ENCODE measurements at places on chromosomes 12 and 14. TPM values are rescaled to one million over a fixed set of nuclear protein-coding genes. Genes with fewer than 3 reads are reported as not detected.

The PMCH gene
- total RNA-seq = not detected

DNA sequence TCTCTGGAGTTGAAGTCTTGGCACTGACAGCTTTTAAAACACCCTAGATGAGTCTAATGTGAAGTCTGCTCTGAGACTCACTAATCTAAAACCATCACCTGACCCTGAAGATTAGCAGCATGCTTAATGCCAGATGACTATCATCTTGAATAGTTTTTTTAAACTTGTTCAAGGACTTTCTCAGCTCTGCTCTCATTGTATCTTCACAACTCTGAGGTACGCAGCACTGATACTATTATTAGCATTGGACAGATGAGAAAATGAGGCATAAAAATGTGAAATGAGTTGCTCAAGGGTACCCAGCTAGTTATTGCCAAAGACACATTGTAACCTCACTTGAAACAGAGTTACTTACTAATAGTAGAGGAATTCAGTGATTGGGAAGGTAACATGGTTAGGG, 4.8 kb downstream of the SLC38A1 start:
- no peak overlapping the region for H3K27ac ChIP-seq
- no peaks in the 10 kb centered on the region for H3K4me1 ChIP-seq
- no peak overlapping the region for H3K4me3 ChIP-seq
- no peak for DNase-seq

The SIX6 gene
- not detected for total RNA-seq

The PLEKHG7 gene
- total RNA-seq = 0.26 TPM

DNA sequence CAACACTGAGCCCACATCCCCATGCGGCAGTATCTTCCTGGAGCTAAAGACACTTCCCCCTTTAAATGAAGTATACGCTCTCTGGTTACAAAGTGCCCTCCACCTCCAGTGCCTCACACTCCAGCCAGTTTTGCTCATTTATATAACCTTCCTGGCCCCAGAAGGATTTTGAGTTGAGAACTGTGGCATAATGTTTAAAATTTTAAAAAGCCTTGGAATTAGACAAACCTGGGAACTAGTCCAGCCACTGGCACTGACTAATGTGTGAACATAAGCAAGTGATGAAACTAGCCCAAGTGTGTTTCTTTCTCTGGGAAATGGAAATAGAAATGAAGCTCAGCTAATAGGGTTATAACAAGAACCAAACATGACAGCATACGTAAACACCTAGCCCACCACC, 723.7 kb upstream of the USP15 start:
- no peak overlapping the region for H3K4me3 ChIP-seq
- H3K36me3 ChIP-seq = no peaks in the 10 kb centered on the region
- H3K4me1 ChIP-seq = no peaks in the 10 kb centered on the region
- no peaks in the 10 kb centered on the region for H3K27me3 ChIP-seq

GRCh38 chr12:31324845-31325523, 966 bp downstream of the SINHCAF start:
- no peaks in the 10 kb centered on the region for H3K4me1 ChIP-seq
- DNase-seq = peak; percentile 59
- peak overlapping the region; percentile 97 for H3K27ac ChIP-seq
- H3K36me3 ChIP-seq = no peaks in the 10 kb centered on the region
- no peaks in the 10 kb centered on the region for H3K27me3 ChIP-seq

GRCh38 chr12:9404469-9405260, 196.5 kb upstream of the PZP start:
- H3K27me3 ChIP-seq = no peaks in the 10 kb centered on the region
- peak; percentile 34 for DNase-seq
- H3K36me3 ChIP-seq = no peaks in the 10 kb centered on the region
- H3K4me1 ChIP-seq = no peaks in the 10 kb centered on the region
- H3K4me3 ChIP-seq = no peak overlapping the region

DNA sequence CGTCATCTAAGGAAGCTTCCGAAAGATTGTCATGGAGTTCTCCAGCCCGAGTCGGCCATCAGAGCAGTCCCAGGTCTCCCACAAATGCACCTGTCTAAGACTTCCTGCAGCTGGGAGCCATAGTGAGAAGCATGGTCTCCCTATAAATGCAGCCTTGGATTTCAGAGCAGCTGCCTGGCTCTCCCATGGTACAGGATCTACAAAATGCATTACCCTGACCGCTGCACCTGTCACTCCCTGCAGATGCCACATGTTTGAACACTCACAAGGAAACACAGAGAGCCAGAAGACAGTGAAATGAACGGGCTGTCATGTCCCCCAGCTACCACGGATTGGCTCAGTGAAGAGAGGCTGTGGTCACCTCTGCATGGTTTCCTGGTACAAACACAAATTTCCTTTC, 702.7 kb downstream of the MED13L start:
- H3K27me3 ChIP-seq = no peaks in the 10 kb centered on the region
- no peak overlapping the region for H3K27ac ChIP-seq
- no peaks in the 10 kb centered on the region for H3K4me1 ChIP-seq
- no peak for DNase-seq
- H3K36me3 ChIP-seq = no peaks in the 10 kb centered on the region
- H3K4me3 ChIP-seq = no peak overlapping the region

GRCh38 chr14:24235804-24236688, 3.3 kb downstream of the GMPR2 start:
- no peaks in the 10 kb centered on the region for H3K4me1 ChIP-seq
- no peaks in the 10 kb centered on the region for H3K36me3 ChIP-seq
- H3K27me3 ChIP-seq = no peaks in the 10 kb centered on the region
- no peak for DNase-seq
- H3K4me3 ChIP-seq = no peak overlapping the region

The LMNTD1 gene
- total RNA-seq = 6.6 TPM

The SYCP3 gene
- total RNA-seq = not detected

The PRIM1 gene
- not detected for total RNA-seq

The ANKRD9 gene
- total RNA-seq = 16.5 TPM

DNA sequence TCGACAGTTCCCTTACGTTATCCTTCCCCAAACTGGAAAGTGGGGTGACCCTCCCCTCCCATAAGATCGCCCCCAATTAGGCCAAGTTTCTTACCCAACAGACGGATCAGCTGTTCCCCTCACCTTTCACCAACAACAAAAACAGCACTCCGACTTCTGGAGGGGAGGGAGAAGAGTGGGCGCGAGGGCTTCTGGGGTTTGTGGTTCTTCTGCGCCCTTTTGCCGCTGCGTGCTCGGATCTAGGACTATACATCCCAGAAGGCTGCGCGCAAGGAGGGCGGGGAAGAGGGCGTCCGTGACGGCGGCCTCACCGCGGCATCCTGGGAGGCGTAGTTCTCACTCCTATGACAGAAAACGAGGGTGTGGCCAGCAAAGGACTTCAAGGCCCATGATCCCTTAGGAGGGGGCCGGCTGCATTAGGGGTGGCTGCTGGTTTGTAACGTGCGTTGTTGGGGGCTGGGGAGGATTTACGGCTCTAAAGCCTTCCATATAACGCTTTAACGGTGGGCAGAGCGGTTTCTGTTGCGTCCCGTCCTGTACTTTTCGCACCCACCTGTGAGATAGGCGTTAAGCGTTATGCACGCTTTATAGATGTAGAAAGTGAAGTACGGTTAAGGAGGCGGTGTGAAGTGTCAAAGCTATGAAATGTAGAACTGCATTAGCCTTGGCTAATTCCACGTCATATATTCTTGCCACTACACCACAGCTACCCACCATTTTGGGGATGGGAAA, at the start of gene CALCOCO1:
Gene CALCOCO1, minus strand, starts transcription at position 143 of the 732 bp plus-strand sequence. CDS start 2,210 bp downstream, outside the sequence.
- no peaks in the 10 kb centered on the region for H3K27me3 ChIP-seq
- H3K27ac ChIP-seq = peak within 1 kb of the TSS; percentile 56
- no peaks in the 10 kb centered on the region for H3K4me1 ChIP-seq
- peak; percentile 97 for DNase-seq
- no peaks in the 10 kb centered on the region for H3K36me3 ChIP-seq

The KRT72 gene
- not detected for total RNA-seq

- H3K27me3 ChIP-seq = no peaks in the 10 kb centered on the region
- H3K4me3 ChIP-seq = no peak overlapping the region
- DNase-seq = no peak
- H3K4me1 ChIP-seq = no peaks in the 10 kb centered on the region
- no peak overlapping the region for H3K27ac ChIP-seq
- no peaks in the 10 kb centered on the region for H3K36me3 ChIP-seq
Measured at GRCh38 chr12:68013181-68013580, 23.9 kb downstream of the IFNG-AS1 start.

The LRTM2 gene
- not detected for total RNA-seq

The CLMN gene
- 17.7 TPM for total RNA-seq

DNA sequence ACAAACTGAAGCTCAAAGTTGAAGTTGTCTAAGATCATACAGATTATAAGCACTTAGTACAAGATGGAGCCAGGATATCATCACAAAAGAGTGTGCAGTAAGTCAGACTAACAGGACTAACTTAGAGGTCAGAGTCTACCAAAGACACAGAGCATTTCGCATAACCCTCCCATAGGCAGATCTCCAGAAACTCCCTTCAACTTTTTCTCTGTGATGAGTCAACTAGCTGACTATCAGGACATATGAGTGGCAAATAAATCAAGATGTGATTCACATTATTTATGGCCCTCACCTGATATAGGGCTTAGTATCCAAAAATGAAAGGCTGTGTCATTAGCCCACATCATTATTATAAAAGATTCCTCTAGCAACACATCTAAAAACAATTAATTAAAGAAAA, 484.6 kb downstream of the GALC start:
- no peak overlapping the region for H3K4me3 ChIP-seq
- peak overlapping the region; percentile 55 for H3K27ac ChIP-seq
- no peaks in the 10 kb centered on the region for H3K27me3 ChIP-seq

DNA sequence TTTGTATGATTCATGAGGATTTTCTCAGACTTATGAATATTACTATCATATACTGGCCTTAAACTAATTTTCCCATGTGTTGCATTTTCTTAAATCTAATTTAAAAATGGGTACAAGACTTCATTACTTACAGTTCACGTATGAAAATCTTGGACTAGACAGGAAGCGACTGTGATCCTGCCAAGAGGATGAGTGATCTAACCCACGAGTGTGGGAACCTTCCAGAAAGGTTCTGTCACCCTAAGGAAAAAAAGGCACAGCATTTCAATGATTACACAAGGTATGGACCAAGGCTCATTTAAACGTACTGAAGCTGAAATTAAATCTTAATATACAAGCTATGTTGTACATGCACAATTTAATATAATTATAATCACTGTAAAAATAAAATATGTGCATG, 293.5 kb upstream of the DIO2 start:
- no peaks in the 10 kb centered on the region for H3K36me3 ChIP-seq
- H3K27me3 ChIP-seq = no peaks in the 10 kb centered on the region
- no peak for DNase-seq
- no peak overlapping the region for H3K27ac ChIP-seq
- no peak overlapping the region for H3K4me3 ChIP-seq

DNA sequence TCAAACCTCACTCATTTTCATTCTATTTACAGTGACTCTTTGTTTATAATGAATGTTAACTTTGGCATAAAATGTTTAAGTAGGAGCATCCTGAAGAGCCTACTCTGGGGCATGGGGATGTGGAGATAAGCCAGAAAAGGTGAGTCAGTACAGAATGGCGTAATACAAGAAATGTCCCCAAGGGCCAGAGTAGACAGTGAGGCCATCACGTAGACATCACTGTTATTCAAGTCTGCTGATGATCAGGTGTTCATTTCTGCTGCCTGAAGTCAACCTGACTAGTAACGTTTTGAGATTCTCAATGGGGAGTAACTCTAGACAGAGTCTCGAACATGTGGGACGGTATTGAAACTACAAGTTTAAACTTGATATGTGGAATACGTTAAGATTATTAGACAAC, 47.6 kb upstream of the PKP2 start:
- H3K36me3 ChIP-seq = no peaks in the 10 kb centered on the region
- H3K4me1 ChIP-seq = no peaks in the 10 kb centered on the region
- H3K27ac ChIP-seq = no peak overlapping the region
- H3K4me3 ChIP-seq = no peak overlapping the region
- no peaks in the 10 kb centered on the region for H3K27me3 ChIP-seq

DNA sequence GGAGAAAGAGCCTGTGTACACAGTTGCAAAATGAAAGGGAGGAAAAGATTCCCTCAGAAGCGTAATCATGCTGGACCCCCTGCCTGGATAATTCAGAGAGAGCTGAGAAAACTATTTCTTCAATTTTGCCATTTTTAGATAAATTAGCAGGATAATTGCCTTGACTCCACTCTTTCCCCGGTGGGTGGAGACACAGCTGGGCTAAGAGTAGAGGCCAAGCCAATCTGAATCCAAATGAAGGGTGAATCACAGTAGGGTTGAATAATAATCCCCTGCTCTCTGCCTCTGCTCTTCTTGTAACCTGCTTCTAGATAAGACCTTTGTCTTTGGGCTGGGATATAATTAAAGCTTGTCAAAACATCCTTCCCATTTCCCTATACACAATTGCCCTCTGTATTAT, 150.1 kb downstream of the CAPZA3 start:
- no peak overlapping the region for H3K4me3 ChIP-seq
- H3K4me1 ChIP-seq = no peaks in the 10 kb centered on the region
- no peaks in the 10 kb centered on the region for H3K27me3 ChIP-seq

The PLXNC1 gene
- total RNA-seq = 18.8 TPM

Measured in uterus (tissue), 4 donors.